ENCODE measurements at places on chromosomes 4 and X. TPM values are rescaled to one million over a fixed set of nuclear protein-coding genes. Genes with fewer than 3 reads are reported as not detected.

- H3K27me3 ChIP-seq: no peaks in the 10 kb centered on the region
- no peak overlapping the region for H3K4me3 ChIP-seq
- H3K27ac ChIP-seq: no peak overlapping the region
- H3K4me1 ChIP-seq: no peaks in the 10 kb centered on the region
- H3K36me3 ChIP-seq: no peaks in the 10 kb centered on the region
- no peak for DNase-seq
Observed at GRCh38 chr4:180630012-180630665, 1613.1 kb upstream of the TENM3 start.

DNA sequence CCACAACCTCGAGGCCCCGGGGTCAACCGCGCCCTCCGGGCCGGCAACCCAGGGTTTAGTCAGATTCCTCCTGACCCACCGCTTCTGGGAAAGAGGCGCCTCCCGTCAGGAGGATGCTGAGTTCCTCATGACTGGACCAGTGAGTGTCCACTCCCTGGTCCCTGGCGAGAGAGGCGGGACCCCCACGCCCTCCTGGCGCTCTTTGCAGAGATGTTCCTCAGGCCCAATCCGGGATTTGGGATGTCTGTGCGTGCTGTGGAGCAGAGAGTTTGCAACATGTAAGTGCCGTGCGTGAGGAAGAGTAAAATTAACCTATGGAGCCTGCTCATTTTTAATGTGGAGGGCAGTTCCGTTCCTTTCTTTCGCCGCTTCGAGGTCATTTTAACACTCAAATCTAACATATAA is 824 bp upstream of the UGDH start:
- H3K4me3 ChIP-seq: peak overlapping the region; percentile 97
- peak overlapping the region; percentile 96 for H3K27ac ChIP-seq
- H3K36me3 ChIP-seq: peaks cover 21% of the 10 kb centered on the region
- no peak for DNase-seq
- peaks cover 16% of the 10 kb centered on the region for H3K4me1 ChIP-seq
- H3K27me3 ChIP-seq: no peaks in the 10 kb centered on the region

DNA sequence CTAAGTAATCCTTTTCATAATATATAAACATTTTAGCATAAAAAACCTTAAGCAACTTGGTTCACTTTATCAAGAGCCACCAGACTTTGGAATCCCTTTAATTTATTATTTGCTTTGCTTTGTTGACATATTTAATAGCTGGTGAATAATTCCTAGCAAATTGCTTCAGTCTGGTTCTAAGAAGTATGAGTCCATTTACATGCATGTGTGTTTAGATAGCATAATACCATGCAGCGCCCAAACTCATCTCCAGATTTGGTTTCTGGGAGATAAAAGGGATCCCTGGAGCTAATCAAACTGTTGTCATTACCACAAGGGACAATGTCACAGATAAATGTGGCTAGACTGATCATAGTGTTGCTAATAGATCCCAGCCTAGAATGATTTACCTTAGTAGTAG is 111.8 kb downstream of the TMEM144 start:
- DNase-seq: no peak
- no peak overlapping the region for H3K27ac ChIP-seq
- H3K4me3 ChIP-seq: no peak overlapping the region
- no peaks in the 10 kb centered on the region for H3K4me1 ChIP-seq
- no peaks in the 10 kb centered on the region for H3K36me3 ChIP-seq

DNA sequence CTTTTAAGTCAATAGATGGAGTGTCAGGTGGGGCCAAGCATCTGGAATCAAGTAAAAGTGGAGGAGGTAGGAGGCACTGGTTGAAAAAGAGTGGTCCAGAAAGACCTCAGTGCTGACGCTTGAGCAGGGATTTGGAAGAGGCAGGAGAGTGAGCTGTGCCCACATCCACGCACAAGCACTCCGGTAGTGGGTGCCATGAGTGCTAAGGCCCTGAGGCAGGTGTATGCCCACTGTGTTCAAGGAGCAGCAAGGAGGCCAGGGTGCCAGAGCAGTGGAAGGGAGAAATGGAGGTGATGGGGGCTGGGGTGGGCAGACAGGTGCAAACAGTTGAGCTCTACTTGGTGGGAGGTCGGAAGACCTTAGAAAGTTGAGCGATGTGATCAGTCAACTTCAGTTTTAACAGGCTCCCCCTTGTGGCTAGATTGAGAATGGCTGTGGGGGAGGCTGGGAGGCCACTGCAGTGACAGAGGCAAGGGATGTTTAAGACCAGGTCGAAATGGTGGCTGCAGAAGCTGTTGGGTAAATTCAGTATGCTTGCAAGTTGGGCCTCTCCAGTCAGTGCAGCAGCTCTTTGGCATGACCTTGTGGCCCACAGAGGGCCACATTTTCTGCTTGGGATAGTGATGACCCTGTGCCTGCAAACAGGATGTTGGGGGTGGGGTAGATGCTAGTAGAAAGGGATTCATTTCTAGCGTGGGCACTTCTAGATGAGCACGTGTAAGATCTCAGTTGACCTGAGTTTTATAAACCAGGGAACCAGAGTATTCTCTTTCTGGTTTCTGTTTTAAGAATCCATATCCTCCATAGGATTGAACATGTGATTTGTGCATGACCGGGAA is 12.7 kb downstream of the TKTL1 start:
- peak overlapping the region; percentile 62 for H3K4me3 ChIP-seq
- H3K27ac ChIP-seq: peak overlapping the region; percentile 33
- peak; percentile 79 for DNase-seq
- no peaks in the 10 kb centered on the region for H3K36me3 ChIP-seq

CT45A2 gene
- not detected for total RNA-seq

GRCh38 chrX:101383679-101384205 is 2.2 kb downstream of the BTK start:
- H3K27ac ChIP-seq: no peak overlapping the region
- H3K4me1 ChIP-seq: peaks cover 4% of the 10 kb centered on the region
- H3K4me3 ChIP-seq: no peak overlapping the region
- no peak for DNase-seq

DNA sequence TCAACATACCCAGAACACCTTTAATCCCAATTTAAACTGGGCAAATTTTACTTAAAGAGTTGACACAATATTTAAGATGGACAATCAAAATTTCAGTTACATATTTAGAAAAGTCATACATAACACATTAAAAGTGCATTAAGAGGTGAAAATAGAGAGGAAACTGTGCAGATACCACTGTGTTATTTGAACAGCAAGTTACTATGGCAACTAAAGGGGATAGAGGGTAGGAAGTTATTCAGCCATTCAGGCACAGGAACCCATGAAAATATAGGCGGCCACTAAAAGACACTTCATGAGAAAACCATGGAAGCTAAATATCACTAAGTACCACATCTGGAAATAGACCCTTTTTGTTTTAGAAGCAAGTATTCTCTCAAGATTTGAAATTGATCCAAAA is 75.1 kb downstream of the PDGFC start:
- no peak for DNase-seq
- H3K4me1 ChIP-seq: no peaks in the 10 kb centered on the region
- no peaks in the 10 kb centered on the region for H3K36me3 ChIP-seq
- H3K4me3 ChIP-seq: no peak overlapping the region
- no peaks in the 10 kb centered on the region for H3K27me3 ChIP-seq
- H3K27ac ChIP-seq: no peak overlapping the region

MAGEB5 gene
- total RNA-seq: not detected

DNA sequence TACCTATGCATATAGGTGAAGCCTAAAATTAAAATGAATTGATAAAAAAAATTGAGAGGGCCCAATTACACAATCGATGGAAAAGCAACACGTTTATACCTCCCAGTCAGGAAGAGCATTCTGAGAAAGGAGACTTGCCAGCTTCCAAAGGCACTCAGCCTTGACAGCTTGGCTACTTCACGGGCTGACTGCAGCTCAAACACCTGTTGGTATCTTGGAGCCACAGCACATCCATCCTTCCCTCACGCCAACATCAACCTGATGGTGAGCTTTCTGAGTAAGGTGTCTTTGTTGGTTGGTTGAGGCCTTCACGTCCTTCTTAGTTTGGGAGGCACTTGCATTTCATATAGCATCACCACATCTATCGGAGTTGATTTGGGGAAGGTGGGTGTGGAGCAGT is 598.9 kb upstream of the DIPK2B start:
- no peak for DNase-seq
- H3K4me1 ChIP-seq: peaks cover 50% of the 10 kb centered on the region
- H3K36me3 ChIP-seq: no peaks in the 10 kb centered on the region
- H3K27me3 ChIP-seq: peaks cover 8% of the 10 kb centered on the region

Data from natural killer cell treated with Interleukin-12 subunit alpha and Interleukin-12 subunit beta and Interleukin-15 and Interleukin-18, amount 100 ng/mL, for 72 hours (primary cell).